Activated CD4-positive, CD25-positive, alpha-beta regulatory T cell treated with anti-CD3 and anti-CD28 coated beads, Interleukin-2, amount 50 U/mL, for 24 hours (primary cell): ENCODE measurements at places on chromosomes 1 and 21.

- no peak for ATAC-seq
These were observed 165.8 kb downstream of the ST6GALNAC3 start for GRCh38 chr1:76240316-76240715.

DNA sequence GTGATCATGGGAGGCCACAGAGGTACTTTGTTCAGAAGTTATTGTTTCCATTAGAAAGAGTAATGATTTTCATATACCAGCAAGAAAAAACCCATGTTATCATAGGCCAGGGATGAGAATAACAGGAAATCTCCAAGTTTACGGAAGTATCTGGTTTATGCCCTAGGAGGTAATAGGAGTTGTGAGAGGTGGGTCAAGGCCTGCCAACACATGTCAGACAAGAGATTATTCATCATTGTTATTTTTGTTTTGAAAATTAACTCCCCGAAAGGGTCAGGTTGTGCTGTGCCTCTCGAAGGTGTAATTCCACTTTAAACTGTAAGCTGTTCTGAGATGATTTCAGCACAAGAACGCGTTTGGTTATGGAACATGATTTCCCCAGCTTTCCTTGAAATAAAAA, 218.4 kb downstream of the CAMTA1 start:
- no peak for ATAC-seq

DNA sequence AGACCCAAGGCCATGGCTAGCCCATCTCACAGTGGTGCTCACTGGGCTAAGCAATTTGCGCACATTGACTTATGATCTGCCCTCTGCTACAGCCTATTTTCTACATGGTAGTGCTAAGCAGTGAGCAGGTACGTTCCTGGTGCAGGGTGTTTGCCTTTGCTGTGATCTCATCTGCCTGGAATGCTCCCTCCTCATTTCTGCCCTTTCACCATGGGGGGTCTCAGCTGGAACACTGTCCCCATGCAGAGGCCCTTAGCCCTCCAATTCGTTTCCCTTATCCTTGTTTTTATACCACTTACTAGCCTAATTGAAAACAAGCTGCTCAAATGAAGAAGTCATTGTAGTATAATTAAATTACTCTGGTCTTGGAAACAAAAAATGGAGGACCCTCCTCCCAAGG, 2.0 kb upstream of the B3GALT5 start:
- no peak for ATAC-seq

DNA sequence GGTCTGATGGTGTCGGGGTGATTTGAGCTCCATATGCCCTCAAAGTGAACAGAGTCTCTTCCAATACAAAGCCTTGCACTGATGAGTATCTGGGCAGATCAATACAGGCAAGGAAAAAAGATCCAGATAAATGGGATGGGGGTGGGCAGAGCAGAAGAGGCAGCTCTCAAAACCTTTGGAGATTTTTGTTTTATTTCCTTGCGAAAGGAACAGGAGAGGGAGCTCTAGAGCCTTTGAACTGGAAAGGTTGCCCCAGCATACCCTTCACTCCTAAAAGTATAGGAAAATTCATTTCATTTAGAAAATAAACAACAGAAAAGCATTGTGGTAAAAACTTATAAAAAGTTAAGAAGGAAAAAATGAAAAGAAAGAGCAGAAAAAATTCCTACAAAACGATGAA, 31.4 kb upstream of the OLIG2 start:
- no peak for ATAC-seq

GRCh38 chr1:111162488-111162880, 22.5 kb downstream of the CEPT1 start:
- ATAC-seq, result no peak

GRCh38 chr1:227845519-227845918, 30.0 kb downstream of the PRSS38 start:
- no peak for ATAC-seq

- ATAC-seq, result no peak
These were observed 14.6 kb downstream of the NCMAP start for GRCh38 chr1:24570265-24571125.

GRCh38 chr1:91729621-91730358, 156.2 kb downstream of the TGFBR3 start:
- no peak for ATAC-seq

GRCh38 chr1:162996261-162996660, 72.9 kb upstream of the RGS4 start:
- ATAC-seq, result no peak

GRCh38 chr1:165455111-165455510, 10.2 kb upstream of the RXRG start:
- no peak for ATAC-seq

DNA sequence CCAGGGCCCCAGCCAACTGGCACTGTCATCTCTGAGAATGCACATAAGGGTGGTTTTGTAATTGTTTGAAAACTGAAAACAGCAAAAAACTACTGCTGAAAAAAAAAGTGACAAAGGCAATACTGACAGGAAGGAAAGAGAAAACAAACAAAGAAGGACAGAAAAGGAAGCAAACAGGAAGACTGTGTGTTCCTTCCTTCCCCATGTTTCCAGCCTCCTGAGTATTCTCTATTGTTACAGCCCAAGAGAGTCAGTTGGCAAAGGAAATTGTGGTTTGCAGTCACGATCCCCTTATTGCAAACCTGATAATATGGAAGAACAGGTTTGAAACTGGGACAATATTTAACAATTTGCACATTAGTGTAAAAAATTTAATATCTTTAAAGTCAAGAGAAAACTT, 1177.6 kb downstream of the PLA2G4A start:
- no peak for ATAC-seq

DNA sequence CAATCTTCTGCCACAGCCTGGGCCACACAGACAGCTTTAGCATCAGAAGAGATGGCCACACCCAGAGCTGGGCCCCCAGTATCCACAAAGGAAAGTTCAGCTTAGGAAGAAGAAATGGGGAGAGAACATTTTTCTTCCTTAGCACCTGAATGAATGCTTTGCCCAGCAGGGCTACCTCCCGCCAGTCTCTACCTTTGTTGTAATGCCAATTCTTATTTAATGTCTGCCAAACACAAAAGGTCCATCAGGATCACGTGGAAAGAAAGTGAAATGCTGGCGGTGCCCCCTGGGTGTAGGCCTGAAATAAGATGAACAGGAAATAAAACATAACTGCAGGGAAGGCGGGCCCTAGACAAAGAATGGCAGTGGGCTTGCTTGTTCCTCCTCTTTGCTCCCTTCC, 125.6 kb downstream of the CACNA1E start:
- no peak for ATAC-seq

DNA sequence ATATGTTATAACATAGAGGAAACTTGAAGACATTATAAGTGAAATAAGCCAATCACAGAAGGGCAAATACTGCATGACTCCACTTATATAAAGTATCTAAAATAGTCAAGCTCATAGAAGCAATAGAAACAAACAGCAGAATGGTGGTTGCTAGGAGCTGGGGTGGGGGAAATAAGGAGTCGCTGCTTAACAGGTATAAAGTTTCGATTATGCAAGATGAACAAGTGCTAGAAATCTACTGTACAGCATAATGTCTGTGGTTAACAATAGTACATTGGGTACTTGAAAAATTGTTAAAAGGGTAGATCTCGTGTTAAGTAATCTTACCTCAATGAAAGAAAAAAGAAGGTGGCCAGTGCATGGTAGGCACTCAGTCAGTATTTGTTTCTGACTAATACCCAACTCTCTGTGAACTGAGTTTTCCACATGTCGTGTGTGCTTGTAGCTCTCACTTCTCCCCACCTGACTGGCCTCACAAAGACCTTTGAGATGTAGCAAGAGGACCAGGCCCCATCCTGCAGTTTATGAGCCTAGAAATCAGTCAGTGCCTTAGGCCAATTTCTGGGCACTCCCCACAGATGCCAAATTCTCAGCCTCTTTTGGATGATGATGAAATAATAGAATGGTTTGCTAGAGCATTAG, 14.7 kb upstream of the SPRR5 start:
- no peak for ATAC-seq

- ATAC-seq, result no peak
These were observed 424.9 kb downstream of the ADGRL2 start for GRCh38 chr1:82225421-82226185.

DNA sequence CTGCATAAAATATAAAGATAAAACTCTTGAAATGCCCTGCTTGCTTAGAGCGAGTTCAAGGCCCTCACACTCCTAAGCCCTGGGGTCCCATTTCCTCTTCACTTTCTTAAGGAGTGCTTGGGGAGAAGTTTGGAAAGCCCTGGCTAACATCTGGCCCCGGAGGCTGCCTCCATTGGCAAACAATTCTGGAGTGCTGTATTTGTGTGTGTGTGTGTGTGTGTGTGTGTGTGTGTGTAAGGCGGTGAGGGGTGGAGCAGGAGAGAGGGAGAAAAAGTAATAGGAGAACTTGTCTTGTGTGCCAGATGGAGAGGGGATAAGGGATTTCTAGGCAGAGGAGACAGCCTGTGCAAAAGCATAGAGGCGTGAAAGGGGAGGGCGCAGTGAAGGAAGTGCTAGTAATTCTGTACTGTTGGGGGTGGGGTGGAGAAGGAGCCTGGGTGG, 578 bp upstream of the TRIM62 start:
- no peak for ATAC-seq

- ATAC-seq, result no peak
These were observed 11.5 kb downstream of the RAP1GAP start for GRCh38 chr1:21657456-21658190.

DNA sequence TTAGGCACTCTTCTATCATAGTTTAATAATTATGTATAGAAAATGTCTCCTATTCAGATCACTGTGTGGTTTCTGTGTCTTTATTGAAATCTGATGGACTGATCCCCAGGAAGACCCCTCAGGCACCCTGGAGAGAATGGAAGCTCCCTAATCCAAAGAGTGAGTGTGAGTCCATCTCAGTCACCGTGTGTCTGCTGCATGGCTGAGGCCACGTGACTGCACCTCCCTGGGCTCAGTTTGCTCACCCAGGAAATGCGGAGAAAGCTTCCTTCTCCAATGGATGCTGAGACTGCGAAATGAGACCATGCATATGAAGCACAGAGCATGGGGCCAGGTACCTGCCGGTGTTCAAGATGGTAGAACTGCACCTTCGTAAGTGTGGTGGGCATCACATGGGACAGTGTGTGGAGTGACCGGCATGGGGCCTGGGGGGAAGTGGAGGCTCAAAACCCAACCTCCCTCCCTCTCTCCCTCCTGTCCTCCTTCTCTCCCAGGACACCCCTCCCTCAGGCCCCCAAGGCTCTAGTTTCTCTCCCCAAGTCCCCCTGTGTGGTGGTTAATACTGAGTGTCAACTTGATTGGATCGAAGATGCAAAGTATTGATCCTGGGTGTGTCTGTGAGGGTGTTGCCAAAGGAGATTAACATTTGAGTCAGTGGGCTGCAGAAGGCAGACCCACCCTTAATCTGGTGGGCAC, 557.5 kb downstream of the PTPRU start:
- ATAC-seq, result no peak

DNA sequence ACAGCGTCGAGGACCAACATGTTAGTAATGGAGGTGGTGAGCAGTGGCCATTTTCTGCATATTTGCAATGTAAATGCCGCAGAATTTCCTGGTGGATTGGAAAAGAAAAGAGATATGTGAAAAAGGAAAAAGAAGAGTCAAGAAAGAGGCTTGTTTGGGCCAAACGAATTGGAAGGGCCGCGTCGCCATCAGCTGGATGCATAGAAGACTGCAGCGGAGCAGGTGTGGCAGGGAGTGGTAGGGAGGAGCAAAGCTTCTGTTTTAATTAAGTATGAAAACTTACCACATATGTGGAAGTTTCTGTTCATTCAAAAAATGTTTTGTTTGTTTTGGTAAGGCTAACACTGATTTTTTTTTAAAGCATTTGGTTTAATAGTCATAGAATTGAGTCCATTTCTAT, 690.7 kb downstream of the NCAM2 start:
- no peak for ATAC-seq

- no peak for ATAC-seq
These were observed 4.9 kb upstream of the SPRR2G start for GRCh38 chr1:153155541-153155940.
